ENCODE measurements at places on chromosomes 2 and 18.

DNA sequence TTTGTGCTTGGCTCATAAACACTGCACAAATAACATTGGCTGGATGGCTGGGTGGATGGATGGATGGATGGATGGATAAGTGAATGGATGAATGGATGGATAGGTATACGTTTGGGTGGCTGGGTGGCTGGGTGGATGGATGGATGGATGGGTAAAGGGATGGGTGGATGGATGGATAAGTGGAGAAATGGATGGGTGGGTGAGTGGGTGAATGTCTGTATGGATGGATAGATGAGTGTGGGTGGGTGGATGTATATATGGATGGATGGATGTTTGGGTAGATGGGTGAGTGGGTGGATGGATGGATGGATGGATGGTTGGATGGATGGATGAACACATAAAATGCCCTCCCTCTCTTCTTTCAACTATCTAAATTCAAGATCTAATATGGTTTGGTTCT is 38.1 kb downstream of the KCNF1 start:
- DNase-seq = no peak

GRCh38 chr2:126696644-126697520 is 40.9 kb downstream of the GYPC start:
- no peak for DNase-seq

DNA sequence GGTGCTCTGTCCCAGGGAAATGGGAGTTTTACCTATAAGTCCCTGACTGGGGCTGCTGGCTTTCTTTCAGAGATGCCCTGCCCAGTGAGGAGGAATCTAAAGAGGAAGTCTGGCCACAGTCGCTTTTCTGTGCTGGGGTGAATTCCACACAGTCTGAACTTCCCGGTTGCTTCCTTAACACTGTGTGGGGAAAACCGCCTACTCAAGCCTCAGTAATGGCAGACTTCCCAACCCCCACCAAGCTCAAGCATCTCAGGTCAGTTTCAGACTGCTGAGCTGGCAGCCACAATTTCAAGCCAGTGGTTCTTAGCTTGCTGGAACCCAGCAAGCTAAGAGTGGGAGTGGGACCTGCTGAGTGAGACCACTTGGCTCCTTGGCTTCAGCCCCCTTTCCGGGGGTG is 54.9 kb downstream of the NUP35 start:
- DNase-seq = no peak

DNA sequence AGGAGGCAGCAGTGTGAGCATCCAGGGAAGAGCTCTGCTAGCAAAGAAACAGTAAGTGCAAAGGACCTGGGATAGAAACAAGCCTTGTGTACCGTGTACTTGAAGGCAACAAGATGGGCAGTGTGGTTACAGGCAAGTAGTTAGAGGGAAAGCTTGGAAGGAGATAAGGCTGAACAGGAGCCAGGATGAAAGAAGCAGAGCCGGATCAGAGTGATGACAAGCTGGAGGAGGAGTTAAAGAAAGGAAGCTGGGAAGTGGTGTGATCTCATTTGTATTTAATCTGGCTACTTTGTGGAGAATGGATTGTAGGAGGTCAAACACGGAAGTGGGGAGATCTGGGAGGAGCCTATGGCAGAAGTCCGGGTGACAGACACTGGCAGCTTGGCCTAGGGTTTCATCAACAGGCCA is 44.7 kb upstream of the VPS54 start:
- no peak for DNase-seq

DNA sequence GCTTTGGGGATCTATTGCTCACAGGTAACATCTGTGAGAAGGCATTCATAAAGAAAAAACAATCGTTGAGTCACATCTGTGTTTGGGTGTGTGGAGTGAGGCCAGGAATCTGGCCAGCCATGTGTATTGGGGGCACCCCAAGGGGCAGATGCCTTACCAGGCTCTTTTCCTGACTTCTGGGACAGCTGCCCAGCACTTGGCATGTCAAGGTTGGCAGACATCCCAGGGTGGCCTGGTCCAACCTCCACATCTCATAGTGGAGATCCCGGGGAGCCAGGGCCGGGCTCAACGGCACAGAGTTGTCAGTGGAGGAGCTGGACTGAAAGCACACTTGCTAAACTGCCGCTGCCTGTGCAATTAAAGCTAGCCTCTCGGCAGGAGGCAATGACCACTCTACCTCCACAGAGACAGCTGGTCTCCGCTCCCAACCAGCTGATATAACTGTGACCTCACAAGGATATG is 75.3 kb upstream of the MGAT4A start:
- no peak for DNase-seq

DNA sequence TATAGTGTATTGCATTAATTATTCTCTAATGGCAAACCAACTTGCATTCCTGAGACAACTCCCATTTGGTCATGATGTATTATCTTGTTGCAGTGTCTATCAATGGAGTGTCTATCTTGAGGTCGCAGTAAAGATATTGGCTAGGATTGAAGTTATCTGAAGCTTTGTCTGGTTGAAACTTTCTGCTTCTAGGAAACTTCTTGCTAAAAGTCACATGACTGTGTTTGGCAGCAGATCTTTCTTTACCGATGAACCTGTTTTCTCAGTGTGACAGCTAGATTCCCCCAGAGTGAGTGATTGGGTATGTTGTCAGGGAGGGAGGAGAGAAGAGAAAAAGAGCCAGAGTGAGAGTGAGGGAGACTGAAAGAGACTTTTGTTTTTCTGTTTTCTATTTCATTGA is 119.6 kb downstream of the QPCT start:
- DNase-seq = no peak

DNA sequence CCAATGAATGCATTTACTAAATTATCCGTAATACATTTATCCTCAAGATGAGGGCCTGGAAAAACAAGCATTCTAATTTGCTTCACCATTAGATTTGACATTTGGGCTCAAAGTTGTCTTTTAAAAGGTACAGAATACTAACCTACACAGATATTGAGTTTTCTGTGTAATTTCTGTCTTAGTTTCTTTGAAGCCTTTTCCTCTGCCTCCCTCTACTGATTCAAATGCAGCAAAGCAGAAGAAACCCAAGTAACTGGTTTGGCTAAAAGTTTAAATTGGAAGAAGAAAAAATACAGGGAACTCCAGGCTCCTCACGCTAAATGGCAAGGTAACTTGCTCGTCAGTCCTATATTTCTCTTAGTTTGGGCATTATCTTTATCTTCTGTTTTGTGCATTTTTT is 53.3 kb upstream of the SLC5A7 start:
- DNase-seq = no peak

DNA sequence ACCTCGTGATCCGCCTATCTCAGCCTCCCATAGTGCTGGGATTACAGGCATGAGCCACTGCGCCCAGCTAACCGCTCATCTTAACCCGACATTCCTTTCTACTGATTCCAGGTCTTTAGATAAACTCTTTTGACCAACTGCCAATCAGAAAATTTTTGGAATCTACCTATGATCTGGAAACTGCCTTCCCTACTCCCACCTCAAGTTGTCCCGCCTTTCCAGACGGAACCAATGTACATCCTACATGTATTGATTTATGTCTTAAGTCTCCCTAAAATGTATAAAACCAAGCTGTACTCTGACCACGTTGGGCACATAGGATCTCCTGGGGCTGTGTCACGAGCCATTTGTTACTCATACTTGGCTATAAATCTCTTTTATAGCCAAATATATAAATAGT is 3.2 kb upstream of the NEU2 start:
- DNase-seq = no peak

GRCh38 chr2:44118257-44118656 is 50.4 kb upstream of the PPM1B start:
- DNase-seq = no peak
